ENCODE measurements at places on chromosomes 12 and 14. TPM values are rescaled to one million over a fixed set of nuclear protein-coding genes. Genes with fewer than 3 reads are reported as not detected.

- peak; percentile 52 for DNase-seq
These were observed 52.5 kb downstream of the C12orf75 start for GRCh38 chr12:105382771-105383622.

GRCh38 chr12:2836574-2836973 is 1.7 kb upstream of the NRIP2 start:
- DNase-seq = no peak

DNA sequence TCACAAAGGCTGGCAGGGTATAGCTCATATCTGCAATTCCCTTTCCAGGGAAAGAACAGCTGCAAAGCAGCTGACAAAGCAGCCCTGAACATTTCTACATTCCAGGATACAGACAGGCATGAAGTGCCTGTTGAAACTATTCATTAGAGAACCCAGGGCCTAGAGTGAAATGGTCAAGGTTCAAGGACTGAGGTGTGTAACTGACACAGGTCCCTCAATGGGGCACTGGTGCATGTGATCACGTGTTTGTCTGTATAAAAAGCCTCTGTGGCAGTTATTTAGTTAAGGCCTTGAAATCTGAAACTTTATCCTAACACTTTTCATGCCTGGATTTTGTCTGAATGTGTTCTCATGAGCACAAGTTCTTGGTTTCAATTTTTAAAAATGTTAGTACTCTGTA is 47.1 kb downstream of the GIT2 start:
- no peak for DNase-seq

DNA sequence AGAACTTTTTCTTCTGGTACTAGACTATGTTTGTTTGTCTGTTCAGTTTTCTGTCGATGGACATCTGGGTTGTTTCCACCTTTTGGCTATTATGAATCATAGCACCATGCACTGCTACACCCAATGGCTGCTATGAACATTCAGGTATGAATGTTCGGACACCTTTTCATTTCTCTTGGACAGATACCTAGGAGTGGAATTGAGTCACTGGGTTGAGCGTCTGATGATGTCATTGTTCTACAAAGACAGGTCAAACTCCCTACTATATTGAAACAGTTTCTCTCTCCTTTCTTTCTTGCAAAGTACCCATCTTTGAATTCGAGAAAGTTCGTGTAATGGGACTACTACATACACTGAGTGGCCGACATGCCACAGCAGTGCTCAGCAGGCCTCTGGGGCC is 44.7 kb downstream of the KCTD10 start:
- no peak for DNase-seq

GRCh38 chr14:64873506-64874219 is 6.0 kb downstream of the SPTB start:
- no peak for DNase-seq

- no peak for DNase-seq
These were observed 32.7 kb downstream of the NOPCHAP1 start for GRCh38 chr12:105018776-105019175.

DNA sequence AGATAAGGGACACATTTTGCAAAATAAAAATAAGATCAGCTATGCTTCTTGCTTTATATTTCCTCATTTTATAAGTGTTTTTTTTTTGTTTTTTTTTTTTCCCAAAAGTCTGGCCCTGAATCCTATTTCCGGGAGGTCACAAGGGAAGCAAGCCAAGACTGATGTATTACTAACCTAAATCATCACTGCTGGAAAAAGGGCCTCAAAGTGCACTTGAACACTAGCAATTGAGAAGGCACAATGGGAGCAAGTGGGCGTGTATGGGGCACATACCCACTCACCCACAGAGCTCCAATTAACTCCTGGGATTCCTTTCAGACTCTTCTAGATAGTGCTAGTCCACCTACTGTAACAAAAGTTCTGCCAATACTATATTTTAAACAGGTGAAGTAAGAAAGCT is 58.8 kb downstream of the STON2 start:
- DNase-seq = no peak

GRCh38 chr12:106074361-106074705 is 64.4 kb downstream of the NUAK1 start:
- no peak for DNase-seq

DNA sequence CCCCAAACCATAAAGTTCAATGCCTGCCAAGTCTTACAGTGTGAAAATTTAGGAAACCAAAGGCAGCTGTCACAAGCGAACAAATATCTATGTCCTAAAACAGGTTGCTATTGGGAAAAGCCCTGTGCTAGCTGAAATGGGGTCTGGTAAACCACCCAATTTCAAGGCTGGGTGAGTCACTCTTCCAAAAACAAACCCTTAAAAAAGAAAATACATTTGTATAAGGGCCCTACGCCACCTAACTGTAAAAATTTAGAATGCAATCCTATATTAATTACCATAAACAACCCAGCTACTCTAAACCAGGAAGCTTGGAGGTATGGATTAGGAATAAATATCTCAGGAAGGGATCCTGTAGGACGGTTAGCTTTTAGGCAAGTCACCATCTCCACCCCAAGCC is 32.1 kb downstream of the PRMT8 start:
- DNase-seq = no peak

MUCL1 gene
- total RNA-seq = not detected

DNA sequence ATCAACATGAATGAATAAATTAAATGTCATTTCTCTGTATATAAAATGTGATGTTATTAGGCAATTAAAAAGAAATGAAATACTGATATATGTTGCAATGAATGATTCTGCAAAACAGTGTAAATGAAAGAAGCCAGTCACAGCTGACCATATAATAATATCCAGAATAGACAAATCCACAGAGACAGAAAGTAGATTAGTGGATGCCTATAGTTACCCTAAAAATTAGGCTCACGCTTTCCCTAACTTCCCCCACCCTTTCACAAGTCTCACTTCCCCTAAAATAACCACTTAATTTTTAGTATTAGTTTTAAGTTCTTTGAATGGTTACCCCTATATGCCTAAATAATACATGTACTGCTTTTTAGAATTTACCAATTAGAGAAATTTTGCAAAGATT is 348.9 kb upstream of the FAR2 start:
- no peak for DNase-seq

All from SJSA1 (cell line).